ENCODE measurements at places on chromosomes 11 and 22. TPM values are rescaled to one million over a fixed set of nuclear protein-coding genes. Genes with fewer than 3 reads are reported as not detected.

GRCh38 chr11:123299721-123300120 is 104.7 kb upstream of the CLMP start:
- DNase-seq, result no peak

DNA sequence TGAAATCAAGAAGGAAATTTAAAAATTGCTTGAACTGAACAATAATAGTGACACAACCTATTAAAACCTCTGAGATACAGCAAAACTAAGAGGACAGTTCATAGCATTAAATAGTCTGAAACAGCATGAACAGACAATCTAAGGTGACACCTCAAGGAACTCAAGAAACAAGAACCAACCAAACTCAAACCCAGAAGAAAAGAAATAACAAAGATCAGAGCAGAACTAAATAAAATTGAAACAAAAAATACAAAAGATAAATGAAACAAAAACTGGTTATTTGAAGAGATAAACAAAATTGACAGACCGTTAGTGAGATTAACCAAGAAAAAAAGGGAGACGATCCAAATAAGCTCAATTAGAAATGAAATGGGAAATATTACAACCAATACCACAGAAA is 122.8 kb upstream of the TOP3B start:
- no peak for DNase-seq

GRCh38 chr22:23565915-23566704 is 14.0 kb downstream of the IGLL1 start:
- no peak for DNase-seq

- no peak for DNase-seq
These were observed 78.8 kb downstream of the IGLL1 start for GRCh38 chr22:23501261-23501619.

DNA sequence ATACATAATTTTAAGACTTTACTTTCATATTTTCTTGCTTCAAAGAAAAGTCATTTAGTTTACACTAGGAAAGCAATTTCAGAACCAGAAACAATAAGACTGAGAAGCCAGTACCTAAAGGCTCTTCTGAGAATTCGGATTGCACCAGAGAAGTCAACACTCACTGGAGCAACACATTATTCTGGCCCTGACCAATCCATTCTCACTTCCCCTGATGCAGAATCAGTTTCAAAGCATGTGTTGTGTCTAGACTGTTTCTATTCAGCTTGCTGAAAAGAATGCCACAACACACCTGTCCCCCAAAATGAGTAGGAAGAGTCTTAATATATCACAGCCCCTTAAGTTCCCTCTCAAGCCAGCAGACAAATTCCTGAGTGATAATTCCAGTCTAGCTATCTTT is 1074.3 kb upstream of the TENM4 start:
- no peak for DNase-seq

- no peak for DNase-seq
These were observed 171.7 kb upstream of the NCAM1 start for GRCh38 chr11:112789481-112789880.

GRCh38 chr22:37240240-37240940 is 3.7 kb downstream of the RAC2 start:
- no peak for DNase-seq

DNA sequence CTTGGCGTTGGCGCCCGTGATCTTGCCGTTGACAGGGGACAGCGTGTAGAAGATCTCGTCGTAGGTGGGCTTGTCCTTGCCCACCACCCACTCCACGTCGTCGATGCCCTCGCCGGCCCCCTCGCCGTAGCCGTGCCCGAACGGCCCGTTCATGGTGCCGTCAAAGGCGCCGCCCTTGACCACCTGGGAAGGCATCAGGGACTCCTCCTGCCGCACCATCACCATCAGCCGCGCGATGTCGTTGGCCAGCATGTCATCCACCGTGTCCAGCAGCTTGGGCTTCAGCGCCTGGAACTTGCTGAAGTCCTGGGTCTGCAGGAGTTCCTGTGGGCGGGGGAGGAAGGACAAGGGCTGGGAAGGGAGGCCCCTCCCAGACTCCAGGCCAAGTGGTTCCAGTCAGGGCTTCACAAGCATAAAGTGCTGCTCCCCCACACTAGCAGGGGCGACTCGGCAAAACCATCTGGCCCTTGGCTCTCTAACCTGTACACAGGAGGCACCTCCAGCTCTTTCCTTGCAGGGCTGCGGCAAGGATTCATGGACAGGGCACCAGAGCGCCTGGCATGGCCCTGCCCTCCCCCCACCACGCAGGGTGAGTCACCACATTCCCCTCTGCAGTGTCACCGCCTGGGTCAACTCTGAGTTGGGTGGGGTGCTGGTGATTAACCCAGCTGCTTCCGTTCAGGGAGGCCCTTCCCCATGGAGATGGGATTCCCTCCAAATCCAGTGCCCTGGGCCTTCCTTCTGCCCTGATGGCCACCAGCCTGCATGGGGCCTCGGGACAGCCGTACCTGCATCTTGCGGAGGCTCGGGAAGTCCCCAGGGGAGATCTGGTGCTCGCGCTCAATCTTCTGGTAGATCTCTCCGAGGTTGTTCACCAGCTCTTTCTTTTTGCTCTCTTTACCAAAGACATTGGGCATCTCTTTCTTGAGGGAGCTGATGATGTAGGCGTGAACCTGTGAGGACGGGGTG is 10.4 kb upstream of the CDC42BPG start:
- peak; percentile 97 for DNase-seq

DNA sequence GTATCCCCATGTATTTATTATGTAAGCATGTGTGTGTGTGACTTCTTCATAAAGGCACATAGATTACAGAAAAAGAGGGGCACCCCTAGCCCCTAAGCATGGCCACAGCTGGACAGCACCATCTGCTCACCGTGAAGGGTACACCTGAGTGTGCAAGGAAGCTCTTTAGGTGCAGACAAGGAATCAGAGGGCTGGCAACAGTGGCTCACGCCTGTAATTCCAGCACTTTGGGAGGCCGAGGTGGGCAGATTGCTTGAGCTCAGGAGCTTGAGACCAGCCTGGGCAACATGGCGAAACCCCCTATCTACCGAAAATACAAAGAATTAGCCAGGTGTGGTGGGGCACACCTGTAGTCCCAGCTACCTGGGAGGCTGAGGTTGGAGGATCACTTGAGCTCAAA is 56.3 kb downstream of the DGCR2 start:
- DNase-seq, result no peak

Gene KMT2A
- total RNA-seq, result 19.1 TPM

Gene LGALS12
- not detected for total RNA-seq

Gene NXPE1
- total RNA-seq, result not detected
